Urothelium cell line (cell line): ENCODE measurements at places on chromosomes 2 and 18.

- DNase-seq: no peak
These were observed 42.1 kb downstream of the HDLBP start for GRCh38 chr2:241273210-241274020.

DNA sequence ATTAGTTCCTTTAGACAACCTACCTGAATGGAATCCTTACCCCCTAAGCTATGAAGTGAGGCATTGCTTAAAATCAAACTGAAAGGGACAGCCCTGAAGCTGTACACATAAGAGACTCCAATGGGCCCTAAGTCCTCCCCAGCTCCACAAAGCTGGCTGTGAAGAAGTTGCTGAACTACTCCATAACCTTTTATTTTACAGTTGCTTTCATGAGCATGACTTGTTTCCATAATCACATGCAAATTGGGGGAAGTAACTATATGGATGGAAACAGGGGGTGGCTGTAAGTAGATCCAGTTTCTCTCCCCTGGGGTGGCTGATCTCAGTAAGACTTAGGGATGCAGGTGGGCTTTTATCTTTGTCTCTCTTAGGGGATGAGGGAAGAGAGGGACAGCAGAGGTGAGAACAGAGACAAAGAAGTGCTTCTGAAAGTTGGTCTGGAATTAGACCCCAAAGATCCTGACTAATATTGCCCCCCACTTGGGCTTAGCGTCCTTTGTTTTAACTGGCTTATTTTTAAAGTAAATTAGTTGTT lies 5.5 kb downstream of the FZD5 start:
- DNase-seq: no peak

- DNase-seq: no peak
These were observed 179.1 kb downstream of the ZFP36L2 start for GRCh38 chr2:43047187-43047780.

- DNase-seq: no peak
These were observed 15.6 kb downstream of the SCN1A start for GRCh38 chr2:166112193-166112605.

GRCh38 chr2:37838541-37839167 lies 86.4 kb upstream of the RMDN2 start:
- DNase-seq: no peak

- DNase-seq: no peak
These were observed 56.7 kb upstream of the EML6 start for GRCh38 chr2:54666634-54667265.

GRCh38 chr2:219205165-219205538 lies 1.4 kb upstream of the ZFAND2B start:
- no peak for DNase-seq

DNA sequence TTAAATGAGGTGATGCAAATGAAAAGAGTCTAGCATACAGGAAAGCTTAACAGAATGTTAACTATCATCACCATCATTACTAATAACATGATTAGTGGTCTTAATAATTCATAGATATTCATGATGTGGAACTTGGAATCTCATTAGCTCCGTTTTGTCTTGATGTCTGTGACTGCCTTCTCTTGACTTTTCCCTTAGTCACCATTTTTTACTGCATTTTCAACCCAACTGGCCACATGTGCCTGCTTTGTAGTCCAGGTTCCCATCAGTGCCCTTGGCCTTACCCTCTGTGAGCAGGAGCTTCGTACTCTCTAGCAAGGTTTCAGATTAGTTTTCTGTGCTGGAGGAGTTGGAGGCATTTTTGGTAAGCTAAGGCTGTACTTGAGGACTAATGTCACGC lies 47.0 kb downstream of the RAB31 start:
- DNase-seq: no peak
